Heart right ventricle (tissue), 16 donors: ENCODE measurements at places on chromosomes 5 and 9. TPM values are rescaled to one million over a fixed set of nuclear protein-coding genes. Genes with fewer than 3 reads are reported as not detected.

Gene SLC6A19
- not detected for total RNA-seq

Gene PALM2AKAP2
- total RNA-seq = 92.6 TPM

Gene FBLL1
- total RNA-seq = not detected

Gene CERCAM
- 10.0 TPM for total RNA-seq

Gene MRPL22
- 57.1 TPM for total RNA-seq

Gene OR1J2
- total RNA-seq = not detected

Gene SYNPO
- 759 TPM for total RNA-seq

Gene CDH9
- not detected for total RNA-seq

Gene SLC6A3
- not detected for total RNA-seq

Gene ANKRD20A1
- 1.7 TPM for total RNA-seq

Gene QRFP
- not detected for total RNA-seq

Gene ISL1
- total RNA-seq = not detected

Gene CCL21
- 31.1 TPM for total RNA-seq

Gene ACTBL2
- not detected for total RNA-seq

Gene OSTF1
- total RNA-seq = 37.7 TPM

Gene ELAVL2
- total RNA-seq = 0.09 TPM

Gene DMRT2
- 0.28 TPM for total RNA-seq

Gene SLC27A6
- 93.5 TPM for total RNA-seq

Gene GRXCR2
- total RNA-seq = 0.60 TPM

Gene FBXO4
- 3.6 TPM for total RNA-seq

Gene FAXDC2
- total RNA-seq = 31.5 TPM

Gene ZNF354C
- total RNA-seq = 4.7 TPM

Gene ZBTB34
- total RNA-seq = 4.8 TPM

Gene PAX5
- total RNA-seq = not detected

Gene UGT3A2
- not detected for total RNA-seq

Gene CCDC152
- total RNA-seq = 1.6 TPM

Gene LRRTM2
- total RNA-seq = not detected

Gene LCN9
- not detected for total RNA-seq

Gene CSF1R
- total RNA-seq = 27.0 TPM

Gene ZNF484
- total RNA-seq = 5.6 TPM
